ENCODE measurements at places on chromosomes 16 and 17. TPM values are rescaled to one million over a fixed set of nuclear protein-coding genes. Genes with fewer than 3 reads are reported as not detected.
A peak's percentile ranks its signal among the peaks of the same experiment; 100 is the strongest.

DNA sequence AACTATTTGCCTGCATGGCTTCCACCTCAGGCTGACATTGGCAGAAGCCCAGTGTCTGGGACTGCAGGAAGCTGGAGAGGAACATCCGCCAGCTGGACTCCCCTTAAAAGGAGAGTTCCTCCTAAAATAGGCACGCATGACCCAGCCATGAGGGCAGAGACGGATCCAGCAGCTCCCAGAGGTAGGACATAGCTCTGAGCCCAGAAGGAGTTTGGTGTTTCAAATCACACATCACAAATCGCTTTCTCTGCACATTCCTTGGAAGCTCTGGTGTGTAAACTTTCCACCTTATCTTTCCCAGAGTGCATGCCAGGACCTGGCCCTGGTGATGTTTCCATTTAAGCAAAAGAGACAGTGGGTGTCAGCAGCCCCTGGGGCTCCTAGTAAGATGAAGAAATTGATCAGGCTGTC lies 231.1 kb upstream of the CDH5 start:
- DNase-seq: no peak

GRCh38 chr17:19313746-19314651 lies 48.5 kb downstream of the B9D1 start:
- no peak for DNase-seq

BRIP1 gene
- 0.68 TPM for polyA plus RNA-seq

DNA sequence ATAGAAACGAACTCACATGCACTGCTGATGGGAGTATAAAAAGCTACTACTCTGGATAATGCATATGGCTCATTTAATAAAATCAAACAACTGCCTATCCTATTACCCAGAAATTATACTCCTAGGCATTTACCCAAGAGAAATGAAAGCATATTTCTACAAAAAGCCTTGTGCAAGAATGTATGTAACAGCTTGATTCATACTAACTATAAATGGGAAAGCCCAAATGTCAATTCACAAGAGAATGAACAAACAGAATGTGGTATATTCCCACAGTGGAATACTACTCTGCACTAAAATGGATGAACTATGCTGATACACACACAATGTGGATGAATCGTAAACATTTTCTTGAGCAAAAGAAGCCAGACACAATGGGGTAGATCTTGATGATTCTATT lies 38.4 kb downstream of the KIAA0753 start:
- DNase-seq: no peak

GRCh38 chr17:67200727-67201301 lies 44.2 kb downstream of the HELZ start:
- no peak for DNase-seq

DCAF7 gene
- 124 TPM for polyA plus RNA-seq

- DNase-seq: no peak
These were observed 4.5 kb upstream of the MMP28 start for GRCh38 chr17:35799942-35800341.

DNA sequence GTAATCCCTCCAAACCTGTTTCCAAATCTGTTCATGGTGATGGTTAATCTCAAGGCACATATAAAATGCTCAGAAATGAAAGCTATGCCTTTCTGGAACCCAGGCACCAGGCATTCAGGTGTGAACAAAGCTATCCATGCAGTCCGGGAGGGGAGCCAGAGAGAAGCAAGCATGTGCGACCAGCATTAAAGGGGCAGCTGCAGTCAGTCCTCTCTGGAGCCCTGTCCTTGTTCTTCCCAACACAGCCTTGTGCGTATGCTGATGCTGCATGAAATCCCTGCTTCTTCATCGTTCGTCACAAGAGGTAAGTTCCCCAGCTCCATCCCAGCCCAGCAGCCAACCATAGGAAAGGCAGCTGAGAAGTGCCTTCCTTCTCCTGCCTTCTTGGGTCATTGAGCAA lies 148.7 kb downstream of the GRIN2A start:
- no peak for DNase-seq

DNA sequence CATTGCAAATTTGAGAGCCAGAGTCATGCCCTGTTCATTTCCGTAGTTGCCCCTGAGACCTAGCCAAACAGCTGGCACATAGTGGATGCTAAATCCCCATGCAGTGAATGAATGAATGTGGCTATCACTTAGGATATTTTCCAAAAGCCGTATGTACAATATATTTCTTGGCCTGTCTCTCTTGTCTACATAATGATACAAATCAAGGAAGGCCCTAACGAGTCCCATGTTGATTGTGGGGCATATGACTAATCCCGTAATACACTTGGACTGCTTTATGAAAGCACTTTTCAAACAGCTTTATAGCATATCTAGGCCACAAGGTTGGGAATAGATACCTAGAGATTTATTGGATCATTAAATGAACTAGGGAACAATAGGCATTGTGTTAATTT lies 478.0 kb downstream of the SLC39A11 start:
- no peak for DNase-seq

DNA sequence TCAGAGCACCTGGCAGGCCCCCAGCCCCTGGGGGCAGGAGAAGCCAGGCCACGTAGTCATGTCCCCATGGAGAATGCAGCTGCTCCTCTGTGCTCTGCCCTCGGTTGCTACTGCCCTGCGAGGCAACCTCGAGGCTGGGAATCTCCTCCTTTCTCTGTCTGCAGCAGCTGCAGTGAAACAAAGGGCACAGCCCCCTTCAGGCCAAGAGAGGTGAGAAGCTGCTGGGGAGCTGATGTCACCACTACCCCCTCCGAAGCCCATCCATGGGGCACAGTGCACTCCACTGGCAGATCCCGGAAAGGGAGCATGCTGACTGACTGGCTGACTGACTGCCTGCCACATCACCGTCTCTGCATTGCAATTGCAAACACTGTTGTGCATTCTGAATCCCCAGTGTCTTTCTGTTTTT lies 103.7 kb downstream of the GRIN2A start:
- no peak for DNase-seq

LRRC75A gene
- polyA plus RNA-seq: 1.3 TPM

DNA sequence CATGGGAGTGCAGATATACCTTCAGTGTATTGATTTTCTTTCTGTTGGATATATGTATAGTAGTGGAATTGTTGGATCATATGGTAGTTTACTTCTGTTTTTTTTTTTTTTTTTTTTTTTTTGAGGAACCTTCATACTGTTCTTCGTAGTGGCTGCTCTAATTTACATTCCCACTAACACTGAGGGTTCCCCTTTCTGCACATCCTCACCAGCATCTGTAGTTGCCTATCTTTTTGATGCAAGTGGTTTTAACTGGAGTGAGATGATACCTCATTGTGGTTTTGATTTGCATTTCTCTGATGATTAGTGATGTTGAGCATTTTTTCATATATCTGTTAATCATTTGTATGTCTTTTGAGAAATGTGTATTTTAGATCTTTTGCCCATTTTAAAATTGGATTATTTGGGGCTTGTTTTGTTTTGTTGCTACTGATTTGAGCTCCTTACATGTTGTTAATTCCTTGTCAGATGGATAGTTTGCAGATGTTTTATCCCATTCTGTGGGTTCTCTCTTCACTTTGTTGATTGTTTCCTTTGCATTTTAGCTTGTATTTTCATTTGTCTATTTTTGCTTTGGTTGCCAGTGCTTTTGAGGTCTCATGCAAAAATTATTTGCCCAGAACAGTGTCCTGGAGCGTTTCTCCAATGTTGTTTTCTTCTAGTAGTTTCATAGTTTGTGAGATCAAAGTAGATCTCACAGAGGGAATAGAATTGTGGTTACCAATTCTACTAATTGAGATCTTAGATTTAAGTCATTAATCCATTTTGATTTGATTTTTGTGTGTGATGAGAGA lies 25.0 kb upstream of the BCAS3 start:
- no peak for DNase-seq

DNA sequence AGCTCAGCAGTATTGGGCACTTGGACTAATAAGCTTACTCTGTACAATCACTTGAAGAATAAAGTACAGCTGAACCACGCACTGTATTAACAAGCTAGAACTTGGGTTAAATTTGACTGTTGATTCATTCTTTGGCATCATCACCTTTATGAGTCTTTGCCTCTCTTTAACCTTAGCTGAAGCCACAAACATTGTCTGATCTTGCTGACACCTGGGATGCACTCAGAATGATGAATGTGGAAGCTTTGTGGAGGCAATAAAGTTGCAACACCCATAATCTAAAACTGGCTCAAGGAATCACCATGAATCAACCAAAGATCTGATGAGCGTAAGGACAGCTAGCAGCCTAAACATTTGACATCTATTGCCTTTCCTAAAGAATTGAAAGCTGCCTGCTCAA lies 590.6 kb upstream of the SOX9 start:
- no peak for DNase-seq

IL34 gene
- not detected for polyA plus RNA-seq

SNN gene
- polyA plus RNA-seq: 2.4 TPM

SLC47A1 gene
- polyA plus RNA-seq: not detected

ZNF18 gene
- polyA plus RNA-seq: 10.6 TPM

- DNase-seq: no peak
These were observed 150.1 kb downstream of the SHISA6 start for GRCh38 chr17:11391134-11391533.

- DNase-seq: no peak
These were observed 2.0 kb upstream of the ALDH3A1 start for GRCh38 chr17:19750020-19750572.

TLCD3B gene
- polyA plus RNA-seq: not detected

KRTAP2-1 gene
- polyA plus RNA-seq: not detected

TEKT5 gene
- not detected for polyA plus RNA-seq

LDHD gene
- polyA plus RNA-seq: 0.10 TPM

MYOCD gene
- not detected for polyA plus RNA-seq

- DNase-seq: no peak
These were observed 817 bp downstream of the ITGB4 start for GRCh38 chr17:75722076-75722475.

ESRP2 gene
- not detected for polyA plus RNA-seq

GRCh38 chr16:68275611-68276191 lies 11.4 kb downstream of the SLC7A6 start:
- DNase-seq: peak; percentile 36

DNA sequence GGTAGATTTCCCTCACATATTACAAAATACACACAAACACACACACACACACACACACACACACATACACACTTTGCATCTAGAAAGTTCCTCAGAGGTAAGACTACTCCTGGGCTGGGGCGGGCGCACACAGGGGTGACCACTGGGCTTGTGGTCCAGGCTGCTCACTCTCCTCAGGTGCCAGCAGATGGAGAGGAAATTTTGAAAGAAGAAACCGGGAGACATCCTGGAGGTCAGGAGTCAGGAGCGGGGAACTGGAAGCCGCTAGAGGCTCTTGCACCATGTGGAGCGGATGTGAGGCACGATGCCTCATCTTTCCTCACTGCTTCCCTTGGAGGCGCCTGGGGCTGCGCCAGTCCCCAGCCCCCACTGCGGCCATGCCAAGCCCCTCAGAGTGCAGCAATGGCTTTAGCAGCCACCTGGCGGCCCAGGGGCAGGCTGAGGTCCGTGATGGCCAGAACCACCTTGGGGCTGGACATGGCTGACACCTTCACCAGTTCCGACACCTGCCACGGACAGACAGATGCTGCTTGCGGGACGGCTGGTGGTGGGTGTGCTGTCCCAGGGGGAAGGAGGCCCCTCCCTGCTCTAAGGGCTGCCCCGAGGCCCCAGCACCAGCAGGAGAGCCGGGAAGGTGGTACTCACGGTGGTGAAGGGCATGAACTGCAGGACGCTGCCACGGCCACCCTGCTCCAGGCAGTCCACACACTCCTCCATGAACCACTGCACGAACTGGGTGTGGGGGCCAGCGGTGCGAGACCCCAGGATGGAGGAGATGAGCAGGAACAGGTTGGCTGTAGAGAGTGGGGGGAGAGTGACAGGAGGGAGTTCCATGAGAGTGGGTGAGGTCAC lies 4.1 kb downstream of the CSF3 start:
- DNase-seq: no peak

GRCh38 chr16:4911970-4912386 lies 25.0 kb downstream of the PPL start:
- DNase-seq: no peak

RAB40C gene
- polyA plus RNA-seq: 17.5 TPM

DNA sequence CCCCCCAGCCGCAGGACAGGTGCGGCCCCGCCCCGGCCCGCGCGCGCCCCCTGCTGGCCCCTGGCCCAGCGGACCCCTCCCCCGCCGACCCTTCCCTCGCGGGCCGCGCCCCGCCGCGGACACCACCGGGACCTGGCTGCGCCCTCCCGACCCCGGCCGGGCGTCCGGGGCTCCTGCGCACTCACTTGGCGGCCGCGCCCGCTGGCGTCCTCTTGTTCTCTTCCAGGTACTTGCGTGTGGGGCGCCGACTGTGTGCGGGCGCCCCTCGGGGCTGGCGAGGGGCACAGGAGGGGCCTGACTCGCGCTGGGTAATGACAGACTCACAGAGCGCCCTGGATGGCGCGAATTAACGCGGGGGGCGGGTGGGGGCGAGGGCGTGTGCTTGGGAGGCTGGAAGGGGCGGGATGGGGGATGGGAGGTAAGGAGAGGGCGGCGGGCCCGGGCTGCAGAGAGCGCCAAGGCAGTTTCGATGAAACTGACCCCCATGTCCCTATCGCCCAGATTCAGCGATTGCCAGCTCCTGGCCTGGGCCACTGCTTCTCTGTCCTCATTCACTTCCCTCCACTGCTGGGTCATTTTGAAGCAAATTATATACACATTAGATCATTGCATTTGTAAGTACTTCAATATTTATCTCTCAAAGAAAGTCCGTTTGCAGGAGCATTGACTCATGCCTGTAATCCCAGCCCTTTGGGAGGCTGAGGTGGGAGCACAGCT lies 445 bp upstream of the DBNDD1 start:
- no peak for DNase-seq

GRCh38 chr17:79796444-79796762 lies 474 bp downstream of the CBX8 start:
- no peak for DNase-seq

GRCh38 chr17:35023538-35023937 lies 40.0 kb downstream of the RFFL start:
- DNase-seq: no peak

TTLL6 gene
- not detected for polyA plus RNA-seq

DNA sequence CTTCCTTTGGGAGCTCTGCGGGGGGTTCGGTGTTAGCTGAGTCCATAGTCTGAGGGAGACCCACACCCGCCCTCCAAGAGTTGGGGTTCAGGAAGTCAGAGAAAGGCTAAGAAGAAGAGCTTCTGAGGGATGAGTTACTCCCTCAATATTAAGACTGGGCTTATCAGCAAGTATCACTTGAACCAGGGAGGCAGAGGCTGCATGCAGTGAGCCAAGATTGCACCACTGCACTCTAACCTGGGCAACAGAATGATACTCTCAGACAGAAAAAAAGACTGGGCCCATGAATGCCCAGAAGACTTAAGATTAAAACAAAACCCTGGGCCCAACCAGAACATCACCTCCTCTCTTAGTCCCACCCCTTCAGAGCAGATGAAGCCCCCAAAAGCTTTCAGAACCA lies 6.0 kb downstream of the NKIRAS2 start:
- DNase-seq: no peak

SCGB1C2 gene
- not detected for polyA plus RNA-seq

Measured in immature natural killer cell (primary cell).